NCI-H526 treated with DMSO at 0.1 percent for 48 hours (cell line): ENCODE measurements at places on chromosomes 3 and 15.
A peak's percentile ranks its signal among the peaks of the same experiment; 100 is the strongest.

DNA sequence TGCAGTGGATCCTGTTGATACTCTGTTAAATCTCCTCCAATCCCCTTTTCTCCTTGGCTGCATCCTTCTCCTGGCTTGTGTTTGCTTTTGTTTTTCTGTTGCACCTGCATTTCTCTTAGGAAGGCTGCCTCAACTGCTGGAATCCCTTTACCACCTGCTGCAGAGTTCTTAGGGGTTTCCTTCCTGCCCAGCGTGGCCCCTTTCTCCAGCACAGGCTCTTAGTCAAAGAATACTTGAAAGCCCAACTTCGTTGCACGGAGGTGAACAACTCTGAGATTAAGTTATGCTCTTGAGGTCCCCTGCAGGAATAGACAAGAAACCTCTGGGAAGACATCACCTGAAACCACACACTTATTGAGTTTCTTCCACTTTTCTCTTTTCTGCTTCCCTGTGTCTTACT is 121.6 kb upstream of the GRM7 start:
- no peak for DNase-seq

GRCh38 chr3:12750223-12750622 is 8.8 kb downstream of the TMEM40 start:
- DNase-seq, result no peak

- no peak for DNase-seq
Measured at GRCh38 chr3:100046986-100047385, 67.3 kb downstream of the FILIP1L start.

DNA sequence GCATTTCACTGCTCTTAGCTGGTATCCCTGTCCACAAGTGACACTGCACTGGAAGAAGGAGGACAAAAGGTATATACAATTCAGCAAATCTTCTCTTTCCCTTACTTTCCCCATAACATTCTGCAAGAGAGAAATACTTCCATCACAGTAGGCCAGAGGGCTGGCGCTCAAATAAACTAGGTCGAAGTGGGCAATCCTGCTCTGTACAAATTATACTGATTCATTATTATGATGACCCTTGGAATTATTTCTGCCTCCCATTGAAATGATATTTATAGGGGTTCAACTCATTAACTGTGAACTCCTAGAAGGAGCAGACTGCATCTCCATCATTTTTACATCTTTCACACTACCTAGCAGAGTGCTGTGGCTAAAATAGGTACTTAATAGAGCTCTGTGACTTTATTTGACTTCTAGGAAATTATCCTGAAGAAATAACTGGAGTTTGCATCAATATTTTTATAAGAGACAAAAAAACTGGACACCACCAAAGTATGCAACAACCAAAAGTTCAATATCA is 80.7 kb downstream of the ADAMTS9 start:
- no peak for DNase-seq

GRCh38 chr3:45761831-45762230 is 34.5 kb downstream of the SLC6A20 start:
- DNase-seq, result no peak

GRCh38 chr3:119613872-119614271 is 16.2 kb downstream of the PLA1A start:
- DNase-seq, result no peak

GRCh38 chr3:55654123-55654760 is 167.1 kb upstream of the WNT5A start:
- no peak for DNase-seq

DNA sequence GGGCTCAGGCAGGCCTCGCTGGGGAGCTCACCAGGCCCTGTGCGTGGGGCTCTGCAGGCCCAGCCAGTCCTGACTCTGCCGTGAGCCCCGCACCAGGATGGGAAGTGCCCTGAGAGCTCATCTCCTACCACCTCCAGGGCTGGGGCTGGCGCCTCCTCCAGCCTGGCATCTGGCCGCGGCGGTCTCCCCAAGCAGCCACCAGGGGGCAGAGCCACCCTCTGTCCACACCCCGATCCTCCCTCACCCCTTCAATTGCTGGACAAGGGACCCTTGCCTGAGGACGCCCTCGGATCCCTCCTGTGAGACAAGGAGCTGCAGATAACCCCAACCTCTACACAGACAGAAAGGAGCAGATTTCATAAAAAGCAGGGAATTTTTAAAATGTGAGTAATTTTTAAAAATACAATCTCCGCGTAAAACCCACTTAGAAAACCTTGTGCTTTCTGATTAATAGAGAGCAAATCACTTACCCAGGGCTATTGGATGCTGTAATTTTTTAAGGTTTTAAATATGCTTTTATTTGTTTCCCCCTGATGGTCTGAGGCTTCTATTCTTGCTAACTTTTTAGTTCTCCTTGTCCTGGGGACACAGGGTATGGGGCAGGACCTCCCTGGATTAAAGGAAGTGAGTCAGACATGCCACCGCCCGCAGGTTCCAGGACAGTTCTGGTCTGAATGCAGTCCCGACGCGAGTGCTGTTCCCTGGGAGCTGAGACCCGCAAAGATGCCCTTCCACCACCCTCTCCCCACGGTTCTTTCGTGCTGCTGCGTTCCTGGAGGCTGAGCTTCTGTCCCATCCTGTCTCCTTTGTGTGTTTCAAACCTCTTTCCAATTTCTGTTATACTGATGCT is 52.3 kb upstream of the CHRNA7 start:
- peak; percentile 37 for DNase-seq

DNA sequence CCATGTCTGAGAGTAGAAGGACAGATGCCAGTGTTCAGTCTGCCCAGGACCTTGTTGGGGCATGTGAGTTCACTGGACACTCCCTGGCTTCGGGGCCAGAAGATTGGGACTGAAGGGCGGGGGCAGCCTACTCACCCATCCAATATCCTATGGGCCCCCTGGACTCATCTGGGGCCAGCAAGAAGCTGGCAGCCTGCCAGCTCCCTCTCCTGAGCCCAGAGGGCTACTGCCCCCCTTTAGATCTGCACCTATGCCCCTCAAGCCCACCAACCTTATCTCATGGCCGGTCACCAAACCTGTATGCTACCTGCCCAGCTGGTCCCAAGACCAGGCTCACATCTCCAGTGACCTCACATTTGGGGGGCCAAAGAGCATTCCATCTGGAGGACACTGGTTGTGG is 8.1 kb downstream of the PTH1R start:
- no peak for DNase-seq

DNA sequence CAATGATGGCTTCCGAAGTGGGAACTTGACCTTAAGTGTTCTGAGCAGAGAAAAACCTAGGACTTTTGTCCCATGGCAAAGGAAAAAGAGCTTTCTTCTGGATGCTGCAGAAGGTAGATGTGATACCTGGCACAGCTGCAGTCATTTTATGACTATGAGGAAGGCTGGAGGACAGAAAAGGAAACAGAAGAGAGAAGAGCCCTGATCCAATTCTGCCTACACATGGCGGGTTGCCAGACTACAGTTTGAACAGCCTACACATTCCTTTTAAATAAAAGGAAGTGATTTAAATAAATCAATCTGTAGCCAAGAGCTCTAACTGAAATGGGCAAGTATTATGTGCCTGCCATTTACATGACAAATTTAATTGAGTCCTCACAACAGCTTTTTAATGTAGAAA is 43.6 kb upstream of the CHRNB4 start:
- no peak for DNase-seq

DNA sequence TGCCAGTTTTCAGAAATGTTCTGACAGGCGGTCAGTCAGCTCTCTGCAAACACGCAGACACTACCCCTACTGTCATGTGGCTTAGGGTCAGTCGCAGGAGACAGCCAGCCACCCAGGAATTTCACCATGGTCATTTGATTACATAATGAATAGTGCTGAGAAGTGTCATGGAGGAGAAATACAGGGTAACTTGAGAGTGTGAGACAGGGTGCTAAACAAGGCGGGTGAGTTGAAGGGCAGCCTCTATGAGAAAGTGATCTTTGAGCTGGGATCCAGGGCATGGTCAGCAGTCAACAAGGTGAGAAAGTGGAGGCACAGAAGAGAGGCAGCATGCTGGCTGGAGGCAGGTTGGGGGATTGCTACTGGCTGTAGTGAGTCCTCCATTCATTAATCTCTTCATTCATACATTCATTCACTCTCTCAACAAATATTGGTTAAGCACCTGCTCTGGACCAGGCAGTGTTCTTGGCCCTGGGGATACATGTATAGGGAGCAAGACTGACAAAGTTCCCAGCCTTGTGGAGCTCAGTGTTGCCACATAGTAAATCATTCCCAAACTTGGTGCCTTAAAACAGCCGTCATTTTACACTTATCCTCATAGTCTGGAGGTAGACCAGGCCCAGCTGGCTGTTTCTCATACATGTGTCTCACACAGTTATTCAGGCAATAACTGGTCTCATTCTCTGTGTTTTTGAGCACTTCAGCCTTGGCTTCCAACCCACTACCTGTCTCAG is 14.8 kb downstream of the PXYLP1 start:
- no peak for DNase-seq

DNA sequence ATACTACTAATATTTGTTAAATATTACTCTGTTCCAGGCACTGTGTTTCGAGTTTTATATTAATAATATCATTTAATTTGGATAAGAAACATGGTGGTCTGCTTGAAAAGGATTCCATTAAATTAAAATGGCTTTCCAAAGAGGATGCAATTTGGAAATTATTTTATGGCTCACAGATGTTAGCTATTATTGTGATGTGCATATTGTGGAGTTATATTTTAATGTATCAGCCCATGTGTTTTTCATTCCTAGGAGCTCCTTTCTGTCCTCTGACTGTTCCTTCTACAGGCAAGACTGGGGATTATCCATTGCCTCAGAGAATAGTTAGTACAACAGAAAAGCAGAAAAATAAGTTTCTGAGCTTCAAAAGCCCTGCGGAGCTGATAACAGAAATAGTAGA is 376.7 kb upstream of the PDZRN3 start:
- DNase-seq, result no peak

GRCh38 chr15:70196372-70197316 is 98.9 kb upstream of the TLE3 start:
- peak; percentile 99 for DNase-seq

- no peak for DNase-seq
Measured at GRCh38 chr15:45326280-45326679, 52.1 kb downstream of the GATM start.

DNA sequence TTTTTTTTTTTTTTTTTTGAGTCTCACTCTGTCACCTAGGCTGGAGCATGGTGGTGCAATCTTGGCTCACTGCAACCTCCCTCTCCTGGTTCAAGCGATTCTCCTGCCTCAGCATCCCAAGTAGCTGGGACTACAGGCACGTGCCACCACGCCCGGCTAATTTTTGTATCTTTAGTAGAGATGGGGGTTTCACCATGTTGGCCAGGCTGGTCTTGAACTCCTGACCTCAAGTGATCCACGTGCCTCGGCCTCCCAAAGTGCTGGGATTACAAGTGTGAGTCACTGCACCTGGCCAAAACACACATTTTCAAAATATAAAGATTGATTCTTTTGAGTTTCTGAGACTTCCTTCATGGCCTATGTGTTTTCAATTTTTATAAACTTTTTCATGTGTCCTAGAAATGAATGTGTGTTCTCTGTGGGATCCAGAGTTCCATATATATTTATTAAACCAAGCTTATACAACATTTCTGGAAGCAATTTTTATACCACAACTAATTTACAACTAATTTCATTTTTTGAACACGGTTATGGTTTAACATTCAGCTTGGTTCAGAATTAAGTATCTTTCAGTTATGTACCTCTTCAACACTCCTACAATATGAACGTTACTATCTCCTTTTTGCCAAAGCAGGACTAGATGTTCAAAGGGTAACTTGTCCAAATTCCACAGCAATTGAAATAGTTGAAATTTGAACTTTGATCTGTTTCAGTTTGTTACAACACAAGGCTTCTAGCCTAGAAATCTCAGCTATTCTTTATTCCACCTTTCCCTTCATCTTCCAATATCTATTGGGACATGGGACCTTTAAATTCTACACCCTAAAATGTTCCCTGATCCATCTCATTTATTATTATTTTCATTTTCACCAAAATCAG is 1.5 kb downstream of the ACAD11 start:
- no peak for DNase-seq

GRCh38 chr15:45130291-45131000 is 652 bp downstream of the DUOX1 start:
- DNase-seq, result no peak

DNA sequence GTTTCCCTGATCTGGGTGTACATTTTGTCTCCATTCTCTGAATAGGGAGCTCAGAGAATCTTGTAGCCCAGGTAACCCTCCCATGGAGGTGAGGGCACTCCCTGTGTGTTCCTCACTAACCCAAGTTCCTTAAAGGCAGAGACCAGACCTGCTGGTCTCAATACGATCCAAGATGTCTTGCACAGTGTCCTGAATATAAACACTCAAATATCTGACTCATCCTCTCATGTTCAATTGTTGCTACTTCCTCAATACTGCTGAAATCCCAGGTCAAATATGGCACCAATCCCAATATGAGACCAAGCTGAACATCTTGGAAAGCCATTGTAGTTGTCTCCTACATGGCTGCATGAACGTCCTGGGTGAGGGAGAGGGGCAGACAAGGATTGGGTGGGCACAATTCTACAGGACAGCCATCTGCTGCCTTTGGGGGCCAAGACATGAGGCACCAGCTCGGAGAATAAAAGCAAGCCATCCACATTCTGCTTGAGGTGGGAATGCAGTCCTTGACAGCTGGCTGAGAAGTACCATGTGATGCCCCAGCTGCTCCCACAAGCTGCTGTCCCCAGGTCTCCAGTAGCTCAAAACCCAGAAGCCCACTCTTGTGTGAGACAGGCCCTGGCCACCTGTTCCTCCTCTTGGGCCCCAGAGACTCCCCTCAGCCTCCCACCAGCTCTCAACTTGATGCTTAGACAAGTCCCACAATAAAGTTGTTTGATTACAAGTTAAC is 18.2 kb downstream of the TBC1D2B start:
- no peak for DNase-seq

DNA sequence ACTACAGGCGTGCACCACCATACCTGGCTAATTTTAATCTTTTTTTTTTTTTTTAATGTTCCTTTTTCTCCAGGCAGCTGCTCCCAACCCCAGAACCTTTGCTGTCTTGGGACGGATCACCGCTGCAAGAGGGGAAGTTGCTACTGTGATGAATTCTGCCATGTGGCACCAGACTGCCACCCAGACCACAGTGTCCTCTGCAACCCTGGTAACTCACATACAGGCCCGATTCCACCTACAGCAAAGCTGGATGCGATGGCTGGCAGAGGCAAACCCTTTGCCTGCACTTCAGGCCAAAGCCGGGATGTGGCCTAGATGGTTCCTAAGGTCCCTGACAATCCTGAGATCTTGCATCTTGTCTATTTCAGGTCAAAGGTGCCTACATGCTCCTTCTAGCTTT is 12.7 kb upstream of the MUC20 start:
- no peak for DNase-seq

DNA sequence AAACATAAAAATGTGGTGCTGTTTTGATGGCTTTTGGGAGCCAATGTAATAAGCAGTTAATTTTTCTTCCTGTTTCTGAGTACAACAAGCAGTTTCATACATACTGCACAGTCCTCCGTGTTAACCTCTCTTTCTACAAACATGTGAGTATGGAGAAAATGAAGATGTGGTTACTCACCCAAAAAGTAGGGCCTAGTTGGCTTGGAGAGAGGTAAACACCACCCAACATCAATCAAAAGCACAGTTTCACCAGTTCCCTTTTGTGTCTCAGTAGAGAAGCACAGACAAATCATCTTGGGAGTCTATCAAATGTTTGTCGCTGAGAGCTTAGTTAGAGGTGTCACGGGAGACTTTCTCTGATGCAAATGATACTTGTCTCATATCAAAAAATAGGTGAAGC is 320.2 kb downstream of the UNC13C start:
- DNase-seq, result no peak

GRCh38 chr3:45596290-45596791 is 1.8 kb downstream of the LIMD1 start:
- no peak for DNase-seq
